Mammary epithelial cell (primary cell): ENCODE measurements at places on chromosomes 11 and 22. TPM values are rescaled to one million over a fixed set of nuclear protein-coding genes. Genes with fewer than 3 reads are reported as not detected.

Gene TBX10
- total RNA-seq: not detected in 2 replicates

Gene OR51V1
- not detected in 2 replicates for total RNA-seq

Gene KCNK4
- total RNA-seq: not detected in 2 replicates

Gene GAB4
- not detected for total RNA-seq

Gene POU2AF2
- not detected in 2 replicates for total RNA-seq

Gene NUDT8
- 7.8 and 13.4 TPM in 2 replicates for total RNA-seq

Gene TRIM66
- 7.0 TPM for total RNA-seq

Gene UPK3A
- total RNA-seq: not detected in 2 replicates

Gene ADM2
- total RNA-seq: 21.2 TPM

Gene CHADL
- total RNA-seq: 3.3 TPM

Gene ALDH3B1
- 20.8 TPM for total RNA-seq

Gene DEPDC7
- total RNA-seq: 5.2 TPM

Gene ASPHD2
- 16.5 TPM for total RNA-seq

Gene OR8D1
- not detected in 2 replicates for total RNA-seq

Gene TXNRD2
- total RNA-seq: 17.5 and 22.1 TPM in 2 replicates

Gene CCDC86
- 58.0 and 65.8 TPM in 2 replicates for total RNA-seq

Gene CD3D
- not detected for total RNA-seq

Gene AGBL2
- 1.7 TPM for total RNA-seq

Gene MS4A15
- not detected in 2 replicates for total RNA-seq

Gene PDE2A
- total RNA-seq: 0.31 and 1.0 TPM in 2 replicates

Gene HNRNPUL2
- 7.7 TPM for total RNA-seq

Gene OR8B8
- not detected for total RNA-seq

Gene CHRM1
- total RNA-seq: not detected in 2 replicates

Gene ANGPTL5
- not detected for total RNA-seq

Gene MRPL40
- total RNA-seq: 22.8 TPM

Gene OR8G5
- total RNA-seq: not detected

Gene EFCAB6
- 0.59 and 0.64 TPM in 2 replicates for total RNA-seq

Gene TRIOBP
- 117 TPM for total RNA-seq

Gene CASP5
- not detected in 2 replicates for total RNA-seq

Gene ABCG4
- 0.21 and 1.4 TPM in 2 replicates for total RNA-seq

Gene FGF3
- total RNA-seq: not detected in 2 replicates

Gene BSX
- total RNA-seq: not detected in 2 replicates

Gene MUC5AC
- not detected for total RNA-seq

Gene PRODH
- 4.8 and 6.7 TPM in 2 replicates for total RNA-seq
